ENCODE measurements at places on chromosomes 12 and 14.

DNA sequence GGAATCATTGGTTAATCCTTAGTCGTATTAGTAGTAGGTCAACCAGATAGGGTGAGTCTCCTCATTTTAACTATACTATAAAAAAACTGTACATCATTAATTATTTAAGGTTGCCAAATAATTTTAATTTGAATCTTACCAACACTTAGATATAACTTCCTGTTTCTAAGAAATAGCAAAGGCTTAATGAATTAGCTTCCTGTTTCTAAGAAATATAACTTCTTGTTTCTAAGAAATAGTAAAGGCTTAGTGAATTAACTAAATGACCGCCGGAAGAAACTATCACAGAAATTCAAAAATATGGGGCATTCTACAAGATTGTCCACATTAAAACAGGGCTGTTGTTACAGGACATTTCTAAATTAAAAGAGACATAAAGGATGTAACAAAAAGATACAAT, 392.9 kb upstream of the FOXG1 start:
- no peak for DNase-seq

- DNase-seq, result no peak
Measured at GRCh38 chr12:70842942-70843341, 77.6 kb downstream of the PTPRR start.

- DNase-seq, result no peak
Measured at GRCh38 chr14:100568998-100569733, 18.1 kb downstream of the BEGAIN start.

DNA sequence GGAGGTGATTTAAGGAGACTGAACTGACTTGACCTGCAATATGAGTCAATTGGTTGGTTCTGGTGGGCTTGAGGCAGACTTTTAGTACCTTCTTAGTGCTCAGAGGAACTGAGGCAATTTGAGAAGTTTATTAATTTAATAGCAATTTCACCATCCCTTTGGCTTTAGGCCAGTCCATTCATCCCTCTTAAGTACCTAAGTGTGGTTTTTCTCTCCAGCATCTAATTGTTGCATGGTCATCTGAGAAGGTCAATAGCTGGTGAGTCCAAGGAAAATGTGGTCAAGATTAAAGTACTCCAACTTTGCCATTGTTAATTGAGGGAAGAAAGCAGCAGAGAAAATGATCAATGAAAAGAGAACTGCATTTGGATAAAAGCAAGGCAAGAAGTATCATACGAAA, 115.4 kb upstream of the DYRK2 start:
- no peak for DNase-seq

GRCh38 chr14:103740991-103741689, 25.5 kb downstream of the ZFYVE21 start:
- no peak for DNase-seq

GRCh38 chr12:121505513-121505912, 75.3 kb downstream of the KDM2B start:
- DNase-seq, result no peak

- DNase-seq, result peak; percentile 81
Measured at GRCh38 chr12:95805864-95806671, 15.5 kb upstream of the NTN4 start.
